ENCODE measurements at places on chromosomes 12 and 14.

GRCh38 chr12:26678697-26679660 lies 154.0 kb downstream of the ITPR2 start:
- DNase-seq = no peak

DNA sequence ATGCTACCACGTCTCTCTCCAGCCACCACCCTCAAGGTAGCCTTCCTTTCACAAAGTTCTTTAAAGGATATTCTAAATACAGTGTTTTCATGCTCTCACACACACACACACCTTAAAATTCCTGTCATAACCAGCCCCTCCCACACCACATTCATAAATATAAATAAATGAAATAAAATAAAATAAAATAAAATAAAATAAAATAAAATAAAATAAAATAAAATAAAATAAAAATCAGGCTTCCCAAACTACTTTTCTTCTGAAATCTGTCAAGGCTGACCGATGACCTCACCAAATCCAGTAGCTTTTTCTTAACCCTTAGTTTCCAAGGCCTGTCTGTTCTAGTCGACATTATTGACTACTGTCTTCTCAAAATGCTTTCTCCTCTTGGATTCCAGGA lies 378.4 kb downstream of the SEC23A start:
- DNase-seq = no peak

GRCh38 chr14:89030921-89031320 lies 206.5 kb downstream of the TTC8 start:
- DNase-seq = no peak

DNA sequence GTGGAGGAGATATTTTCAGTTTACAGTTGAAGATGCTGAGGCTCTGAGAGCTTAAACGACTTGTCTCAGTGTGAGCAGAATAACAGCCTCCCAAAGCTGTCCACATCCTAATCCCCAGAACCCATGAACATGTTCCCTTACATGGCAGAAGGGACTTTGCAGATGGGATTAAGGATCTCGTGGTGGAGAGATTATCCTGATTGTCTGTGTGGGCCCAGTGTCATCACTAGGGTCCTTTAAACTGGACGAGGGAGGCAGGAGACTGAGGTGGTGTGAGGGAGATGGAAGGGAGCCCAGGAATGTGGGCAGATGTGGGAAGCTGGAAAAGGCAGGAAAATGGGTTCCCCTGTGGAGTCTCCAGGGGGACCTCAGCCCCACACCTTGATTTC lies 9.6 kb upstream of the KRT80 start:
- no peak for DNase-seq

DNA sequence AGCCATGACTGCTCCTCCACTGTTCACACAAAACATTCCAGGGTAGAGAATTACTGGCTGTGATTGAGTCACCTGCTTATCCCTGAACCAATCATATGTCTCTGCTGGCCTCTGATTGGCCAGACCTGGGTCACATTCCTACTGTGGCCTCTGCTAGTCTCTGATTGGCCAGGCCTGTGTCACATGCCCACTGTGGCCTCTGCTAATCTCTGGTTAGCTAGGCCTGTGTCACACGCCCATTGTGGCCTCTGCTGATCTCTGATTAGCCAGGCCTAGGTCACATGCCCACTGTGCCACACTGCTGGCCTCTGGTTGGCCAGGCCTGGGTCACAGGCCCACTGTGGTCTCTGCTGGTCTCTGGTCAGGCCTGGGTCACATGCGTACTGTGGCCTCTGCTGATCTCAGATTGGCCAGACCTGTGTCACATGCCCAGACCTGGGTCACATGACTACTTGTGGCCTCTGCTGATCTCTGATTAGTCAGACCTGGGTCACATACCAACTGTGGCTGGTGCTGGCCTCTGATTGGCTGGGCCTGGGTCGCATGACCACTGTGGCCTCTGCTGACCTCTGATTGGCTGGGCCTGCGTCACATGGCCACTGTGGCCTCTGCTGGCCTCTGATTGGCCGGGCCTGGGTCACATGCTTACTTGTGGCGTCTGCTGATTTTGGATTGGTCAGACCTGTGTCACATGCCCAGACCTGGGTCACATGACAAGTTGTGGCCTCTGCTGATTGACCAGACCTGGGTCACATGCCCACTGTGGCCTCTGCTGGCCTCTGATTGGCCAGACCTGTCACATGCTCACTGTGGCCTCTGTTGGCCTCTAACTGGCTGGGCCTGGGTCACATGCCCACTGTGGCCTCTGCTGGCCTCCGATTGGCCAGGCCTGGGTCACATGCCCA lies 251.6 kb downstream of the SLC15A4 start:
- no peak for DNase-seq

- DNase-seq = no peak
Measured at GRCh38 chr14:105333613-105334364, 19.2 kb downstream of the PACS2 start.

- DNase-seq = no peak
Measured at GRCh38 chr12:126432780-126433179, 1367.5 kb downstream of the AACS start.

DNA sequence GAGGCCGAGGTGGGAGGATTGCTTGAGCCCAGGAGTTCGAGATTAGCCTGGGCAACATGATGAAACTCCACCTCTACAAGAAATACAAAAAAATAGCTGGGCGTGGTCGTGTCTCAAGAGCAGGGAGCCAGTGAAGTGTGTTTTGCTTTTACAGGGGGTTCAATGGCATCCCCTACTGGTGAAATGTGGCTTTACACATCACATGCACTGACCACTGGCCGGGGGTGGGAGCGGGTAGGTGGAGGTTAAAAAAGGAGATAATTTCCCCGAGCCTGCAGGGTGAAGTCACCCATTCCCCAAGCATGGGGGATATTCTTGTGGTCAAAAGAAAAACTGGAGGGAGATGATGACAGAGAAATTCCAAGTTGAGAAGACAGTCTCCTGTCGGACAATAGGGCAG lies 63.6 kb upstream of the PWP1 start:
- DNase-seq = peak; percentile 44

DNA sequence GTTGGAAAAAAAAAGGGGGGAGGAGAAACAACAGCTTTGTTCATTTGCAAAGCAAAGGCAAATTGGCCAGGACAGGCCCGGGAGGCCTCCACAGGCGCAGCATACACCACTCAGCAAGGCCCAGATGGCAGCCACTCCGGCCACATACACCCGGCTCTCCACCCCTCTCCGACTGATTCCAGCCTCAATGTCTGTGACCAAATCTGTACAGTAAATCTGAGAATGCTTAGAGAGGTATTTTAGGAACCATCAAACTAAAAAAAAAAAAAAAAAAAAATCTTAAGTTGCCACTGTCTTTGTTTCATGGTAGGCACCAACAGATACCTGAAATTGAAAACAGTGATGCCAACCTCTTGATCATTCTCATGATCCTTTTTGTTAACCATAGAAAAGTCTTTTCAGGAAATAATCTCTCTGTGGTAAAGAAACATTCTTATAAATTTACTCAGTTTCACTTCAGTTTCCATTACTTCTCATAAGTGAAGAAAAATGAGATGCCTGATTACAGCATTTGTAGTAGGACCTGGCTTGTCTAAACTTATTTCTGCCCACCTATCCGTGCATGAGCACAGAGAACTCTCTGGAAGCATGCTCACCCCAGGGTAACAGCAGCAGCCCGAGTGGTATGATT lies 20.2 kb downstream of the VPS37B start:
- DNase-seq = no peak
